Caki2 (cell line): ENCODE measurements at places on chromosomes 7 and 10. TPM values are rescaled to one million over a fixed set of nuclear protein-coding genes. Genes with fewer than 3 reads are reported as not detected.
A peak's percentile ranks its signal among the peaks of the same experiment; 100 is the strongest.

- no peak for DNase-seq
Observed at GRCh38 chr7:66304536-66304935, 99.4 kb downstream of the TPST1 start.

DNA sequence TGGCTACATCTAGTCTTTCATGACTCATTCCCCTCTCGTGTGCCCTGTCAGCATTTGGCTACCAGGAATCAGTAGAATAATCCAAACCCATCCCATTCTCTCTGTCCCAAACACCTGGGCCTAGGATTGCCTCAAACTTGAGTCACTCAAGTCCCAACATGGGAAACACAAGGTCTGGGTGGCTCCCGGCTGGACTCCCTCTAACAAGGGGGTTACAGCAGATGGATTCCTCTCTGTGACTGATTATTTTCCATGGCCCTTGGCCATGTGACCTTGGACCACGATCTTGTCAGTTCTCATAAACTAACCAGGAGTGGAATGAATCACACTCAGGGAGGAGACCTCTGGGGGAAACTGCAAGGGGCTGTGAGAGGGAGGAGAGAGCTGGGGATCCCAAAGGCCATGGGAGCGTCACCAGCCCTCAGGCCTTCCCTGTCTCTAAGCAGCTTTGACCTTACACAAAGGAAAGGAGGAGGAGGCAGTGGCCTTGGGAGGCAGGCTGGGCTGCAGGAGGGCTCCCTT lies 533.1 kb downstream of the KCNMA1 start:
- peak; percentile 70 for DNase-seq

DNA sequence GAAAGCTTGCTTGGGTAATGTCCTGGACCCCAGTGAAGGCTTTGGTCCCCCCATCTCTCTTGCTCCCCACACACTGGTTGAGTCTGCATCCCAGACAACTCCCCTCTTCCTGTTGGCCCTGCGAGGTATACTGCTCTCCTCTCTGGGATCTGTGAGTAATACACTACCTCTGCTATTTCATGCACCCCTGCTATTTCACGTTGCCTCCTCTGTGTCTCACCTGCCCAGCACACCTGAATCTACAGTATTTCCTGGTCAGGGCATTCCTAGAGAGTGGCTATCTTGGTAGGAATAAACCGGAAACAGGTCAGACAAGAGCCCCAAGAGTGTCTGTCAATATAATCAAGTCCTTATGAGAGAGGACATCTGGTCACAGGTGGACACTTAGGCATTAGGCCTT lies 114.3 kb upstream of the ODAD2 start:
- no peak for DNase-seq

DNA sequence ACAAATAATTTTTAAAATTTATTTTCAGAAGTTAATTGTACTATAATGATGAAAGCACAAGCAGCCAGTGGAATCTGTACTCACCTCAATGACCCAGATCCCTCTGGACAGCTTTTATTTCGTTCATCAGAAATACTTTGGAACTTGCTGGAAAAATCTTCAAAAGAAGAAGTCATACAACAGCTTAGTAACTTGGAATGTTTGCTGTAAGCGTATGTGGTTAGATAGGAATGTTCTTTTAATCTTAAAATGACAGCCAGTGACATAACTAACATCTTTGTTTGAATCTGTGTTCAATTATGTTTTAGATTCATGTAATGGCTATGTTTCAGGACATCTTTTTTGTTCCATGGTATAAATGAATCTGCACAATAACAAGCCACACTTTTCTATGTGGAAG lies 26.8 kb downstream of the CFAP69 start:
- no peak for DNase-seq

- no peak for DNase-seq
Observed at GRCh38 chr7:85634951-85635350, 448.1 kb upstream of the SEMA3D start.

GRCh38 chr7:45259966-45260646 lies 102.5 kb downstream of the RAMP3 start:
- no peak for DNase-seq

DNA sequence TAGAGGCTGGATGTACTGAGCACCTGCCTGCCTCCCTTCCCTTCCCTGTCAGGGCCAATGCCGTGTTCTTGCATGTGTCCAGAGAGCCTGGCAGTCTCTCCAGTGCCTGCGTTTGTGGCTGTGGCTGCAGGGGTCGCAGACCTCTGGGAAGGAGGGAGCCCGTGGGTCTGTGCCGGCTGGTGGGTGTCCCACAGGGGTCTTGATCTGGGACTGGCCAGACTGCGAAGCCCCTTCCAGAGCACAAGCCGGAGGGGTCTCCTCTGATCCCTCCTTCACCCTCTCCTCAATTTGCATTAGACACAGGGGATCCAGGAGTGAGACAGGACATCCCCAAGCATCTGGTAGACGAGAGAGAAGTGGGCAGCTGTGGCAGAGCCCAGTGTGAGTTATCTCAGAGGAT lies 199.2 kb downstream of the ADARB2 start:
- DNase-seq, result no peak

- DNase-seq, result no peak
Observed at GRCh38 chr10:29773675-29774091, 138.9 kb upstream of the SVIL start.

DNA sequence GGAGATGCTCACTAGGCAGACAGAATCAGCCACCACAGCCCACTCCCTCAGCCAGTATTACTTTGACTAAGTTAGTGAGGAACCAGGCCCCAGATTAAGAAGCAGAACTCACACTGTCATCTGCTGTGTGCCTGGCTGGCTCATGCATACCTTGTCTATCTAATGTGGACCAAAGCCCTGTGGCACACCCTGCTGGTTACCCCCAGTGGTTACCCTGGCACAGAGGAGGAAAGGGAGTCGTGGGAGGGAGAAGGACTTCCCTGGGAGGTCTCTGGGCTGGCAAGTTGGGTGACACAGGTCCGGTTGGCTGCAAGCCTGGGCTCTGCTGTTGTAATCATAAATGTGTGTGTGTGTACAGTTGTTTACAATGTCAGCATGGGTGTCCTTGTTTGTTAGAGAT lies 7.5 kb upstream of the SH2D4B start:
- no peak for DNase-seq

GRCh38 chr7:127678947-127679346 lies 27.0 kb downstream of the SND1 start:
- DNase-seq, result no peak

BRI3 gene
- total RNA-seq, result 84.4 and 112 TPM in 2 replicates

DNA sequence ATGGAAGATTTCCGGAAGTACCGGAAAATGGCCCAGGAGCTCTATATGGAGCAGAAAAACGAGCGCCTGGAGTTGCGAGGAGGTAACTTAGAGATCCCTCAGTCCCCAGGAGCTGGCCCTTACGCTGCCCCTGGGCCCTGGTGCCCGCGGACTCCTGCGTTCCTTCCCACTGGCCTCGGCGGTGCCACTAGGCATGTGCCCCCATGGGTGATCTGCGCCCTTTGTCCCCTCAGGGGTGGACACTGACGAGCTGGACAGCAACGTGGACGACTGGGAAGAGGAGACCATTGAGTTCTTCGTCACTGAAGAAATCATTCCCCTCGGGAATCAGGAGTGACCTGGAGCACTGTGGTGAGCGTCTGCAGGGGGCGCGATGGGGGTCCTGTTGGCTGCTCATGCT lies 24.2 kb upstream of the CHST12 start:
- DNase-seq, result no peak

DNA sequence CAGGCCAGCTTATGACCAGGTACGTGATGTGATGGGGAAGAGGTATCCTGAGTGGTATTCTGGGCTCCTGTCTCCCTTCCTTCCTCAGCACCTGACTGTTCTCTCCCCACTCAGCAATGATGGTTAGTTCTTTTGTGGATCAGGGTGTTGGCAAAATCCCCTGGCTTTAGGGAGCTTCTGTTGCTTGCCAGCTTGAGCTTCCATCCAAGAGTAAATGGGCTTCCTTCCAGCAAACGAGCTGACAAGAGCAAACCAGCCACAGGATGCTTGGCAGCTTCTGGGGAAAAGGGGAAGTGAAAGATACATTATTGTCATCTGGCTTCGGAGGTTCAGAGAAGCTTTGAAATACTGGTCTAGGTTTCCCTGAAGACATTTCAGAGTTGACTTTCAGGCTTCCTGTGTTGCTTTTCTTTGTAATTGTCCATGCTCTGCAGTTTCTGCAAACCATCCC lies 5.2 kb downstream of the DUSP5 start:
- DNase-seq, result no peak

DNA sequence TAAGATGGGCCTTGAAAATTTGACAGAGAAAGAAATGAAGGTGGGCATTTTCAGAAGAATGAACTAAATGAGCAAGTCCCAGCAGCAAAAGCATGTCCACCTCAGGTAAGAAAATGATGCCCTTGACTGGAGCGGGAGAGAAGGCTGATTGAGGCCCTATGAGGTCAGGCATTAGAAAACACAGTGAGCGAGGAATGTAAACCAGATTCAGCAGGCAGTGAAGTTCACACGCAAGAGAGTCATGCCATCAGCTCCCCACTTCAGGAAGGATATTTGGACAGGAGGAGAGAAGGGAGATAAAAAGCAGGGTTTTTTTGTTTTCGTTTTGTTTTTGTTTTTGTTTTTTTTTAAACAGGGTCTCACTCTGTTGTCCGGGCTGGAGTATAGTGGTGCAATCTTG lies 166.4 kb downstream of the PPP1R17 start:
- no peak for DNase-seq

DNA sequence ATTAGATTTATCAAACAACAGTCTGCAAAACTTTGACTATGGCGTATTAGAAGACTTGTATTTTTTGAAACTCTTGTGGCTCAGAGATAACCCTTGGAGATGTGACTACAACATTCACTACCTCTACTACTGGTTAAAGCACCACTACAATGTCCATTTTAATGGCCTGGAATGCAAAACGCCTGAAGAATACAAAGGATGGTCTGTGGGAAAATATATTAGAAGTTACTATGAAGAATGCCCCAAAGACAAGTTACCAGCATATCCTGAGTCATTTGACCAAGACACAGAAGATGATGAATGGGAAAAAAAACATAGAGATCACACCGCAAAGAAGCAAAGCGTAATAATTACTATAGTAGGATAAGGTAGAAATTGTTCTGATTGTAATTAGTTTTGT lies 31.4 kb downstream of the LRRC17 start:
- no peak for DNase-seq

DNA sequence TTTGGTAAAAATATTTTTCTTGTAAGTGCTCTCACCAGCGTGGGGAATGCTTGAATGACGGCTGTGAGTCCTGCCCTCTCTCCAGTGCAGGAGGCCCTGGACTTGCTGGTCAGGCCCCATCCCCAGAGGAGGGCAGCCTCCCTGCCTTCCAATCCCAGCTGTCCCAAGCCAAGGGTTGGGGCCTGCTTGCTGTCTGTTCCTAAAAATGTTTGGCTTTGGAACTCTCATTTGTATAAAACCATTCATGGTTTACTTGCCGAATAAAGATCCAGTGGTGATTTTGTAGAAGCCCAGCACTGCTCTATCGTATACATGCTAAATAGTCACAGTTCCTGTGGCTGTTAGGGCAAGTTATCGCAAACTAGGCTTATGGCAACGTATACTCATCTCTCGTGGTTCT lies 121.7 kb downstream of the GLRX3 start:
- no peak for DNase-seq

DNA sequence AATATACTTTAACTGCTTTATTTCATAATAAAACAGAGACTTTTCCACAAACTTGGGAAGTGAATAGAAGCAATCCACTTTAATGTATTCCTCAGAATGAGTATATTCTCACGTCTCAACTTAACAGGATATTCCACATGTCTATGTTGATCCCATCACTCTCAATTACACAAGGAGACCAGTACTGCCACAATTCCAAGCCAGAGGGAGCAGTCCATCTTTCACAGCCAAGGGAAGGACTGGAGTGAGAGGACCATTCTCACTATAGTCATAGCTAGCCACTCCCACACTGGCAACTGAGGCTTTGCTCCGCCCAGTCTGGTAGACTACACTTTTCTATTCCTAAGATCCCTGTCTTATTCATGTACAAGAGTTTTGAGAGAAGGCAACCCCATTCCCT lies 553.9 kb downstream of the CNTNAP2 start:
- DNase-seq, result no peak

DNA sequence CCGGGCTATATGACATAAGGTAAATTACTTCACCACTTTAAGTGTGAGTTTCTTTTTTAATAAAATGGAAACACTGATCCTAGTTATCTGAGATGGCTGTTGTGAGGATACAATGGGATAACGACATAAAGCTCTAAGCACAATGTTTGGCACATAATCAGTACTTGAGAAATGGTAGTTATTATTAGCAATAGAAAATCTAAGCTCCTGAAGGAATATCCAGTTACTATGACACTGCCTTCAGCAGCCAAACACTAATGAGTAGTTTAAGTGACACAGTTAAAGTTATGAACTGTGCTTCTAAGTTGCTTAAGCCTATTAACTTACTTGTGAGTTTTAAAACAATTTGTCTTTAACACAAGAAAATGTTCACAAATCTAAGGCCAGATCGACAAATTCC lies 96.8 kb downstream of the ELAPOR2 start:
- no peak for DNase-seq

DNA sequence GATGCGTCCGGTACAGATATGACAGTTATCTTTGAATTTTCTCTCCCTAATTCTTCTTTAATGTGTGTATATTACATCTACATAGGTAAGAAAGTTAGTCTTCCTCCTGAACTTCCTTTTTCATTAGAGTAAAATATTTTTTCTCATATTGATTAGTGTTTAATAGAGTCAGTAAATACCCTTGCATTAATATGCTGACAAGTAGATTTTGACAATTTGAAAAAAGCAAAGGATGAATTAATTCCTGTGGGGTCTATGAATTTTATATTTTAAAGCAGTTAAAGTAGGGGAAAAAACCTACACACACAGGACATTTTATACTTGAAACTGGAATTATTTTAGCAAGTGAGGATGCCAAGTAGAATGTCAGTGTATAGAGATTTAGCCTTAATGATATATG lies 9.4 kb downstream of the OTUD1 start:
- DNase-seq, result no peak

- no peak for DNase-seq
Observed at GRCh38 chr10:119341459-119342301, 134.3 kb downstream of the GRK5 start.

- no peak for DNase-seq
Observed at GRCh38 chr10:87838650-87839049, 20.6 kb upstream of the ATAD1 start.

GRCh38 chr10:12807096-12807755 lies 194.3 kb downstream of the CCDC3 start:
- DNase-seq, result no peak

DNA sequence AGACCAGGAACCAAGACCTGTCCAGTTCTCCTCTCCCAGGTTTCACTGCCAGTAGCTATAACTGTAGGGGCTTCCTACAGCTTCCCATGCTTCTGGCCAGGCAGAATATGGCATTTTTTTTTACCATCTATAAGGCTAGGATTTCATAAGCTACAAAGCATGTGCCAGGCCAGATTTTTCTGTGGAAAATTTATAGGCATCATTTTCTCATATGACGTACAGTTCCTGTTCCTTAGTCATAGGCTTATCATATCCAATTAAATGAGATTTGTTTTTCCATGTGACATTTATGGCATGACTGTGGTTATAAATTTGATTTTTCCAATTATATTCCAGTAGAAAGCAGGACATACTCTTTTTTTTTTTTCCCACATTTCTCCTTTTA lies 208.6 kb upstream of the NPY start:
- no peak for DNase-seq

- no peak for DNase-seq
Observed at GRCh38 chr10:78577712-78578111, 491.1 kb upstream of the ZMIZ1 start.

- DNase-seq, result no peak
Observed at GRCh38 chr10:48605786-48606529, 1.1 kb upstream of the ARHGAP22 start.

FAM180A gene
- total RNA-seq, result 0.84 TPM in 1 of 2 replicates, not detected in the other
